Stimulated activated CD8-positive, alpha-beta memory T cell treated with anti-CD3 and anti-CD28 coated beads, Interleukin-7, amount 100 ng/mL, for 24 hours (primary cell): ENCODE measurements at places on chromosomes 12 and 14.

GRCh38 chr12:112788205-112788604, 3.3 kb upstream of the RPH3A start:
- DNase-seq, result no peak

DNA sequence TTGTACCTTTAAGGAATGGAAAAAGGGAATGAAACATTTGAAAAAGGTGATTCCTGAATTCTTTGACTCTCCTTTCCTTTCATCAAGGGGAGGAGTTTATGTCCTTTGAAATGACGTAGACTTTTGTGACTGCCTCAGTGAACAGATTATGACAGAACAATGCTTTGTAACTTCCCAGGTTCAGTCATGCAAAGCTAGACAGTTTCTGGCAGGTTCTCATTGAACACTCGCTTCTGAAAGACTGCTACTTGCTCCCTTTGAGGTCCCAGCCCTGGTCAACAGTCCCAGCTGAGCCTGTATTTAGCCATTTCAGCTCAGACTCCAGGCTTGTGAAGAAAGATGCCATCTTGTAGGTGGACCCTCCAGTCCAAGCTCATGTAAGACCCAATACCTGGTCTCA, 1178.9 kb downstream of the BCL11B start:
- DNase-seq, result no peak

DNA sequence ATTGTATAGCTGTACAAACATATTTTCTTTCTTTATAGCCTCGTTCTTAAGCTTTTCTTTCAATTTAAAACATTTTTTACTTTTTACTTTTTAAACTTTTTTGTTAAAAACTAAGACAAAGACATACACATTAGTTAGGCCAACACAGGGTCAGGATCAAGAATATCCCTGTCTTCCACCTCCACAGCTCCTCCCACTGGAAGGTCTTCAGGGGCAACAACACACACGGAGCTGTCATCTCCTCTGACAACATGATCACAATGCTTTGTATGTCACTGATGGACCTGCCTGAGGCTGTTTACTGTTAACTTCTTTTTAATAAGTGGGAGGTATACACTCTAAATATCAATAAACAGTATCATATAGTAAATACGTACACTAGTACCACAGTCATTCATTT, 191.3 kb downstream of the SYT10 start:
- no peak for DNase-seq

- DNase-seq, result no peak
Measured at GRCh38 chr12:94172031-94172430, 23.7 kb downstream of the PLXNC1 start.

- no peak for DNase-seq
Measured at GRCh38 chr12:28787151-28787550, 361.9 kb upstream of the FAR2 start.

DNA sequence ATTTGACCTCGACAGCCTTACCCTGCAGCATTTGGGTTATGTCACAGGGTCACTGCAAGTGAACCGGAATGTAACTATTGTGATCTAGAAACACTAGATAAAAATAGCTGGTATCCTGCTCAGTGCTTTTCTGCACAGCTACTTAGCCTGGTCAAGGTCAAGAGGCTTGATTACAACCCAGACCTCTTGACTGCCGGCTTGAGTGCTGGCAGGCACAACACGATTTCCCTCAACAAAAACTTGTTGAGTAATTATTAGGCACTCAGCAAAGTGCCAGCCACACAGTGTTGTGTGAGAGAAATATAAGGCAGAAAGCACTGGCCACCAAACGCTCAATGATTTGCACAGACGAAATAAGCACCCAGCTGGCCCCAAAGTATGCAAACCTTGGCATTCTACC, 156.7 kb downstream of the NUAK1 start:
- DNase-seq, result no peak

DNA sequence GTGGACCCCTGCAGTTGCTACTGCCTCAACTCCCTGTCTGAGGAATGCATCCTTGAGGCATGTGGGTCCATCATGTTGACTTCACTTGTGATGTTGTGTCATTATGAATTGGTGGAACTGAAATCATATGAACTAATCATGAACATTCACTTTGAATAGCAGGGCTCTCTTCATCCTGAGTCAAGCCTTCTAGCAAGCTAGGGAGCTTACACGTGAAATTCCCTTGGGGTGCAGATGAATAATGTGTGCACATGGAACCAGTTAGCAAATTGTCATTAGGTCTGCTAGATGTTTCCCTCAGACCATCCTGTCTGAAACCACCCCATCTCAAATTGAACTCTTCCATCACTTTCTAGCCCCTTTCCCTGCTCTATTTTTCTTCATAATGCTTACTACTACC, 3.6 kb downstream of the COQ6 start:
- no peak for DNase-seq
